Tibial artery (tissue), 4 donors: ENCODE measurements at places on chromosomes 1 and 21.
A peak's percentile ranks its signal among the peaks of the same experiment; 100 is the strongest.

GRCh38 chr21:34020005-34020847 lies 53.2 kb upstream of the MRPS6 start:
- no peaks in the 10 kb centered on the region for H3K4me1 ChIP-seq
- no peak for DNase-seq
- H3K27me3 ChIP-seq, result no peaks in the 10 kb centered on the region
- no peak overlapping the region for H3K4me3 ChIP-seq
- H3K36me3 ChIP-seq, result no peaks in the 10 kb centered on the region

- no peak overlapping the region for H3K4me3 ChIP-seq
- no peak overlapping the region for H3K27ac ChIP-seq
- peak; percentile 54 for DNase-seq
- no peaks in the 10 kb centered on the region for H3K4me1 ChIP-seq
These were observed 196.2 kb downstream of the ZC3H11B start for GRCh38 chr1:219416598-219417238.

- H3K27ac ChIP-seq, result no peak overlapping the region
- H3K27me3 ChIP-seq, result no peaks in the 10 kb centered on the region
- DNase-seq, result no peak
- no peaks in the 10 kb centered on the region for H3K4me1 ChIP-seq
- H3K36me3 ChIP-seq, result peaks cover 46% of the 10 kb centered on the region
- no peak overlapping the region for H3K4me3 ChIP-seq
These were observed 5.8 kb upstream of the CLDN19 start for GRCh38 chr1:42745851-42746250.

- DNase-seq, result no peak
- no peaks in the 10 kb centered on the region for H3K36me3 ChIP-seq
- no peaks in the 10 kb centered on the region for H3K4me1 ChIP-seq
- H3K27me3 ChIP-seq, result no peaks in the 10 kb centered on the region
- H3K27ac ChIP-seq, result no peak overlapping the region
- H3K4me3 ChIP-seq, result no peak overlapping the region
These were observed 1369.9 kb downstream of the KCNT2 start for GRCh38 chr1:195238313-195238712.

DNA sequence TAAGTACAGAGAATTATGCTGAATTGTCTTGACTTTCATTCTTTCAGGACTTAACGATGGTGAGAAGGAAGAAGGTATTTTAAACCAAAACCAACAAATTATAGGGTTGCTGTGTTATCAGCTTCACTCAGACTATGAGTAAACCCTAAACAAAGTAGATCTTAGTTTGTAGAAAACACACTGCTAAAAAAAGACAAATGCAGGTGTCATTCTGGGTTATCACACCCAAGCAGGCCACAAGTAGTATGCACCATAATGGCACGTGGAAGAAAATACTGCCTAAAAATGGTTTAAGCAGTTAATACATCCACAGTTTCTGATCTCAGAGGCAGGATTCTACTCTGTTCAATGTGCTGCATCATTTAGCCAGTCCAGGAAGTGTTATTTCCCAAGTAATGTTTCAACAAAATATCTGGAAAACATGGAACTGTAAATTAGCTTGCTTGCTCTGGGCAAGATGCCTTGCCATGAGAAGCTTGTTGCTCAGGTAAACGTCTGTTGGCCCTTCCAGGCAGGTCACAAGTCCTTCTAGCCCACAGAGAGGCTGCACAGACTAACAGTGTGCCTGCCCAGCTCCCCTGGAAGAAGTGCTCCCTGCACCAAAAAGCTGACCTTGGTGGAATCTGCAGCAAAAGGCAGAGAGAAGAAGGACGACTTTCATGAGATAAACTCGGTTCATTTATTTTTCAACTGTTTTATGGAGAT lies 4.1 kb downstream of the DIPK1A start:
- peaks cover 6% of the 10 kb centered on the region for H3K4me1 ChIP-seq
- peak overlapping the region; percentile 56 for H3K27ac ChIP-seq
- no peaks in the 10 kb centered on the region for H3K27me3 ChIP-seq
- DNase-seq, result no peak

- H3K27ac ChIP-seq, result no peak overlapping the region
- no peak overlapping the region for H3K4me3 ChIP-seq
- no peaks in the 10 kb centered on the region for H3K27me3 ChIP-seq
- no peaks in the 10 kb centered on the region for H3K36me3 ChIP-seq
These were observed 94.9 kb upstream of the POU3F1 start for GRCh38 chr1:38141483-38141882.

- no peak overlapping the region for H3K27ac ChIP-seq
- no peaks in the 10 kb centered on the region for H3K27me3 ChIP-seq
- H3K36me3 ChIP-seq, result no peaks in the 10 kb centered on the region
These were observed 45.7 kb upstream of the PLPPR4 start for GRCh38 chr1:99218572-99218971.

DNA sequence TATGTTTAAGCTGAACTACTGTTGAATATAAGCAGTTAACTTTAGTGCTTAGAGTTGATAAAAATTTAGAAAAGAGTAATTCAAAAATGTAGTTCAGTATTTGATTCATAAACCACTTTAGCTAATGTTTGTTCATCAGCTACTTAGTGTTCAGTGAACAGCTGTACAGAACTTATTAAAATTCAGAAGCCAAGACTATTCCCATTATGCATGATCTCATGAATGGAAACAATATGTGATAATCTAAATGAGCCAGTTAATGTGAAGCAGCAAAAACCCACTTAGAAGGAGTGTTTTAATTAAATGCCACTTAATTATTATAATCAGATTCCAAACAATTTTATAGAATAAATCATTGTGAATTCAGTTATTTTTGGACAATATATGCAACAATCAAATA lies 92.9 kb upstream of the NEGR1 start:
- no peaks in the 10 kb centered on the region for H3K4me1 ChIP-seq
- H3K27ac ChIP-seq, result no peak overlapping the region
- H3K4me3 ChIP-seq, result no peak overlapping the region
- H3K36me3 ChIP-seq, result no peaks in the 10 kb centered on the region
- no peak for DNase-seq
- H3K27me3 ChIP-seq, result no peaks in the 10 kb centered on the region

DNA sequence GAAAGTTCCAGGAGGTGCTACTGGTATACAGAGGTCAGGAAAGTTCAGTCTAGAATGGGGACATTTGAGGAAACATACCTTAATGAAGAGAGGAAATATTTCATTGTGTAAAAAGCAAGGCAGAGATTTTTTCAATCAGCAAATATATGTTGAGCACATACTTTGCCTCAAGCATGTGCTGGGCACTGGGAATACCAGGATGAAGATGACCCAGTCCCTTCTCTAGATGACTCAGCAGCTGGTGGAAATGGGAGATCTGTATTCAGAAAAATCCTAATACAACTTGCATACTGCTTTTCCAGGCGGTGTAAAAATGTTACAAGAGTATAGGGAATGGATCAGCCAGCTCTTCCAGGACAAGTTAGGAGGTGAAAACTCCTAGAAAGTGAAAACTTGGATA lies 229.3 kb downstream of the FGGY start:
- H3K27ac ChIP-seq, result no peak overlapping the region
- H3K27me3 ChIP-seq, result no peaks in the 10 kb centered on the region
- H3K36me3 ChIP-seq, result no peaks in the 10 kb centered on the region
- H3K4me3 ChIP-seq, result no peak overlapping the region
- peaks cover 5% of the 10 kb centered on the region for H3K4me1 ChIP-seq
- DNase-seq, result no peak

DNA sequence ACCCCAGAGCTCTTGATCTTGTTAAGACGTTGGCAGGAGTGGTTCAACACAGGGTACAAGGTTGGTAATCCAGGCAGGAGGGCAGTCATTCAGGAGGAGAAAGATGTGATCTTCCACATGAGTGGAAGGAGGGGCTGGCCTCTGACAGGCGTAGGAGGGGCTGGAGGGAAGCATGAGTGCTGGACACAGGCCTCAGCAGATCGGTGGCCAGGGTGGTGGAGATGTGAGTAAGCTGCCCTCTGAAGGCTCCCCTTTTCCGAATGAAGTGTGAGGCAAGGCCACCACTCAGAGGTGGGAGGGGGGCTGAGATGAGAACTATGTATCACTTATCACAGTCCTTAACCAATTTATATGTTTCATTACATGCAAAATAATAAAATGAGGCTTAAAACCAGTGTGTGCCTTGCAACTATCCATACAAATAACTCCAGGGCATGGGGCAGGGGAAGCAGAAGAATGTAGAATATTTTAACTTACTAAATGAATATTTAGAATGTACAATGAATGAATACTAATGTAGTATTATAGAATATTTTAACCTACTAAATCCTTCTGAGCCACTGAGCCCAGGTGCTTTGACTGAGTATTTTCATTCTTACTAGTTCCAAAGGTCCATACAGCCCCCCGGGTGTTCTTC lies 103.5 kb upstream of the TLR5 start:
- H3K27me3 ChIP-seq, result no peaks in the 10 kb centered on the region
- no peak for DNase-seq
- no peaks in the 10 kb centered on the region for H3K4me1 ChIP-seq
- H3K4me3 ChIP-seq, result no peak overlapping the region
- no peak overlapping the region for H3K27ac ChIP-seq

- DNase-seq, result no peak
- no peak overlapping the region for H3K27ac ChIP-seq
- H3K4me1 ChIP-seq, result no peaks in the 10 kb centered on the region
- H3K27me3 ChIP-seq, result no peaks in the 10 kb centered on the region
- H3K36me3 ChIP-seq, result no peaks in the 10 kb centered on the region
- H3K4me3 ChIP-seq, result no peak overlapping the region
These were observed 8.9 kb downstream of the CITED4 start for GRCh38 chr1:40853113-40853884.

- peaks cover 50% of the 10 kb centered on the region for H3K4me1 ChIP-seq
- peak overlapping the region; percentile 13 for H3K27ac ChIP-seq
- no peaks in the 10 kb centered on the region for H3K36me3 ChIP-seq
- DNase-seq, result no peak
These were observed 58.3 kb downstream of the ERG start for GRCh38 chr21:38439957-38440356.

- DNase-seq, result no peak
- H3K4me1 ChIP-seq, result no peaks in the 10 kb centered on the region
- peaks cover 42% of the 10 kb centered on the region for H3K36me3 ChIP-seq
- H3K4me3 ChIP-seq, result no peak overlapping the region
- no peak overlapping the region for H3K27ac ChIP-seq
- H3K27me3 ChIP-seq, result no peaks in the 10 kb centered on the region
These were observed 21.4 kb downstream of the XKR8 start for GRCh38 chr1:27981145-27981544.

- DNase-seq, result peak; percentile 88
- H3K27ac ChIP-seq, result no peak overlapping the region
These were observed 14.0 kb upstream of the THEMIS2 start for GRCh38 chr1:27858072-27858948.

DNA sequence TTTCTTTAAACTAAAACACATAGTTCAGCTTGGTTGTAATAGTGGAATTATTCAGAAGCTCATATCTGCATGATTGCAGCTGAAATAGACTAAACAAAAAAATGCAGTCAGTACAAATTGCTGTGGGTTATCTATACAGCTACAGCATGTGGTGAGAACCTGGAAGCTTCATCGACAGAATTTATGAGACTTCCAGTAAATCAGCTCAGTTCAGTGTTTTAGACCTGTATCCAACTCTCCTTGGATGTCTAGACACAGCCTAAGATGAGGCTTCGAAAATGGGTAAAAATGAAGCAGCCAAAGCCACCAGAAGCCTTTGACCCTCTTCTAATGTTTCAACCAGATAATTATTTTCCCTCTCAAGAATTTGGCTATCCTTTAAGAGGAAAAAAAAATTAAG lies 127.1 kb upstream of the C1orf105 start:
- no peaks in the 10 kb centered on the region for H3K36me3 ChIP-seq
- H3K27ac ChIP-seq, result no peak overlapping the region
- H3K27me3 ChIP-seq, result no peaks in the 10 kb centered on the region

DNA sequence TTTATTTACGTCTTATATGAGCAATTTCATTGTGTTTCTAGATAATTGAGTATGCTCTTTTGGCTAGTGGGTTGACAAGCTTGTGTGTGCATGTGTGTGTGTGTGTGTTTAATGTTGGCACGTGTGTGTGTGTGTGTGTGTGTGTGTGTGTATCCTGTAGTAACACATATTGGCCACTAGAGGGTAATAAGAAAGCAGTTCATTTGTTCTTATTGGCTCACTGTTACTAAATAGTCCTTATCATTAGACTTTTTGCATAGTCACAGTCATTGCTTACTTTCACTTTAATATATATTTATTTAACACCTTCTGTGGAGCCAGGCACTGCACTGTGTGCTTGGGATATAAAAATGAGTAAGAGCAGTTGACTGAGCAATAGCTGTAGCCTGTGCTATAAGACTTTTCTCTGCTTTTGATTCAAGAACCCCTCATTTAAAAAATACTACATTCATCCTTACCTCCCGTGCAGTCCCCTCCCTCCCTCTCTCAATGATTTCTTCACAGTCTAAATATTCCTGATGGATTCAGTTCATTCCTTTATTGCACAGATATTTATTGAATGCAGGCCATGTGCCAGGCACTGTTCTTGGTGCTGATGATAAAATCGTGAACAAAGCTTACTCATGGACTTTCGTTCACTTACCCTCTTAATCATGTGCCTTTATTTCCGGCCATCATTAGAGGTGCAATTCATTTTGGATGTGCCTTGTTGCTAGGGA lies 96.7 kb downstream of the DYRK1A start:
- H3K27ac ChIP-seq, result no peak overlapping the region
- H3K4me1 ChIP-seq, result no peaks in the 10 kb centered on the region
- no peaks in the 10 kb centered on the region for H3K27me3 ChIP-seq
- no peaks in the 10 kb centered on the region for H3K36me3 ChIP-seq

DNA sequence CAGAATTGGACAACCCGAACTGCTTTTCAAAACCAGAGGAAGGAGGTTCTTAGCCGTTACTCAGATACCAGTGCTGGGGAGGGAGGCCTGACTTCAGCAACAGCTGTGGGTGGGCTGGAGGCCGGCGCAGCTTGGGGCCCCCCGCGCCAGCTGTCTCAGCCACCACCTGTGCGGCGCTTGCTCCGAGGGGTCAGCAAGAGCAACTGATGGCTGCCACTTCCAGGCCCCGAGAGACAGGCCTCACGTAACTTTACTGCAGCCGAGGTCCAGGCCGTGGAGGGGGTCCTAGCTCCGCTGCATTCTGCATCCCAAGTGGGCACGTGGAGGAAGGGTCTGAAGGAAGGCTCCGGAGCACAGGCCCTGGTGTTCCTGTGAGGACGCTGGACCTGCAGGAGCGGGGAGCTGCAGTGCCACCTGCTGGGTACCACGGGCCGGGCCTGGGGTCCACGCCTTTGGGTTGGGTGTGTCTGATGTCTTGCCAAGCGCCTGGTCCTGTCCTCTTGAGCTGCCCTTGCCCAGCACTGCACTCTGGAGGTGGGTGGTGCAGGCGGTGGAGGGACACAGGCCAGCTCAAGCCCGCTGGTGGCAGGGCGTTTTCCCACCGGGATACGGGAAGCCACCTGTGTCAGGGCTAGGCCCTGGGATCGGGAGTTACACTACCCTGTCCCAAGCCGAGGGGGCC lies 9.8 kb downstream of the THAP3 start:
- DNase-seq, result peak; percentile 36
- H3K4me1 ChIP-seq, result peaks cover 8% of the 10 kb centered on the region
- no peaks in the 10 kb centered on the region for H3K27me3 ChIP-seq
